ENCODE measurements at places on chromosomes 12 and 14.

DNA sequence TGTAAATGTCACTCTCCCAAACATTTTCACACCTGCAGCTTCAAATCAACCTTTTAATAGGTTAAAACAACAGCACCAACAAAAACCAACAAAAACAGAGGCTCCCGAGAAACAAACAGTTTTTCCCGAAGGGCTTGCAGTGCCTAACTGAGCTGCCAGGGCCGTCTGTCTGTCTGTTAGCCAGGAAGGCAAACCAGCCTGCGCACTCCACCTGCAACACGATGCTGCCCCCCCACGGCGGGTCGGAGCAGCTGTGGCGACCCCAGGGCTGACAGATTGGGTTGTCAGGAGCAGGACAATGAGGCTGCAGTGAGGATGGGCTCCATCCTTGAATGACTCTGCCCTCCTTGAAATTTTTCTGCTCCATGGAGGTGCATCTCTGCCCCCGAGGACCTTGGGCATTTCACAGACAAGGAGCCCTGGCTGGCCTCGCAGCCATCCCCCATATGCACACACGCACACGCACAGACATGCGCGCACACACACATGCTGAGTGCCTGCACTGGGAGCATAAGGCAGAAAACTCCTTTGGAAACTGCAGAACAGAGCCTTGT lies 2.6 kb downstream of the RTL1 start:
- peak; percentile 77 for DNase-seq

DNA sequence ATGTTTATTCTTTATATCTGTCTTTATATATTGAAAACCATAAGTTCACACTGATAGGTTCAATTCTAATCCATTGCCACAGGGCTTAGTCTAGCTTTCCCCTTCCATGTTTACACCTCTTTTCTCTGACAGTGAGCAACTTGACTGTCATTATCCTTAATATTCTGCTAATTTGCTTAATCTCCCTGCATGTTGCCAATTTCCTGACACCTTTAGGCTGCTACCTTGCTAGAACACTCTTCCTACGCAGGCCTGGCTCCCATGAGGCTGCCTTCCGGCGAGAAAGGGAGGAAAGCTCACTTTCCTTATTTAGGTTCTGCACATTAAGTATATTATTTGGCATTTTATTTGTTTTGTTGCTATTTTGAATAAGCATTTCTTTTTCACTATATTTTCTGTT lies 12.8 kb upstream of the FRS2 start:
- no peak for DNase-seq

DNA sequence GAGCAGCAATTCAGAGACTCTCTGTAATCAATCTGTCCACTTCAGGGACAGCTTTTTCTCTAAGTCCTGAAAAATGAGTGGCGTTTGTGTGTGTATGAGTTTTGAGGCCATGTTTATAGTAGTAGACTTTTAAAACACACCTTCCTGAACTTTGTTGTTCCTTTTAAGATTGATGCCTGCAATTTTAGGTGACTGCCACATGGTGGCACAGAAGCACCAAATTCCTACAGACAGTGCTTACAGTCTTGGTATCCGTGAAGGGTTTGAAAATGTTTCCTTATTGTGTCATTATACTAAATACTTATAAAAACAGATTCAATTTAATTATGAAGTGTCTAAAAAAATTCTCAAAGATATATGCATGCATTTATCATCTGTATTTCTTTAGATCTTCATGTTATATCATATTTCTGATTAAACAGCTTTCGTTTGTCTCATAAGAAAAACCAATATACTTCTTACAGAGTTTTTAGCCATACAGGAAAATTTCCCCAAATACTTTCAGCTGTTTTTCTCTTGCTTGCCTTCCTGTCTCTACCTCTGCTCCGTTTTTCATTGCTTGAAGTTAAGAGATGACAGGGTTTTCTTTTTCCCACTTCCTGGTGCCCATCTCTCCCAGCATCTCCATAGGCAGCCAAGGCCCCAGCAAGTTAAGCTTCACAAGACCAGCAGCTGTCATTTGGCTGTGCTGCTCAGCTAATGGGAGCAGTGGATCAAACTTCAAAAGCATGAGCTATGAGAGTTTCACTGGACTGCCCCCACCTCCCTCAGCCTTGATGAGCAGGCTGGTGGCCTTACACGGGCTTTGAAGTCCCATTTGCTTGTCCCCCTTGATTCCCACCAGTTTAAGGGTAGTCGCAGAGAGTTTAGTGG lies 259.6 kb downstream of the AKAP6 start:
- DNase-seq = peak; percentile 20

- DNase-seq = no peak
Measured at GRCh38 chr14:61331992-61332657, 10.7 kb downstream of the PRKCH start.

DNA sequence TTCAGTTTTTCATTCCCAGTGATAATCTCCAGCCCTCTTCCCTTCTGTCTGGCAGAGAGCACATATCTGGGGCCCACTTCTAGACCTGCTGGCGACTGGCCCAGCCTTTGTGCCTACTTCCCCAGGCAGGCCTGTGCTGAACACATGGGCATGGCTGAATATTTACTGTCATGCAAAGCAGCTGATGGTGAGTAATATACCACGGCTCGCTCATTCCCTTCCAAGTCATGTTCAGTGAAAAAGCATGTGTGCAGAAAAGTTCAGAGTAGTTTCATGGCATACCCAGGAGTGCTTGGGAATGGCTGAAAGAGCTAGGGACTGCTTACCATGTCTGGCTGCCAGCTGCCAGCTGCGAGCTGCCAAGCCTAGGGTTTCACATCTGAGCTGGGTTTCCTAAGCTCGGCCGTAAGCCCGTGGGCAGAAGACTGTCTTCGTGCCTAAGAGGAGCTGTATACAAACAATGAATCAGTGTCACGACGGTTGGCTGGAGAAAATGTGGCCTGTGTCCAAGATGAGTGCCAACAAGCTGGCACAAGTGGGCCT lies 179.9 kb upstream of the PELI2 start:
- DNase-seq = no peak

DNA sequence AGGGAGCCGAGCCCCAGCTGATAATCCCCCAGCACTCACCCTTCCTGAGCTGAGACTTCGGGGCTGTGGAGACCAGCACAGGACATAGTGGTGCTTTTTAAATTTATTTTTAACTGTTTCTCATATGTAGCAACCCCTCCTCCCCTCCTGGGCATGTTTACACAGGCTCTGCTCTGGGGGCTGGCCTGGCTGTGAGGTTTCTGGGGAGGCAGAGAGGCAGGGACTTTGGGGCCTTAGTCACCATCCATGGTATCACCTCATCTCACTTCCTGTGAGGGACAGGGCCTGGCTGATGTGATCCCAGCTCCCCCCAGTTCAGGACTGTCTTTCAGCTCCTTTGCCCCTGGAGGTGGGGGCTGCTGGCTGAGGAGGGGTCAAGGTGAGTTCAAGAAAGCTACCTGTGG lies 20.4 kb downstream of the VASH1 start:
- no peak for DNase-seq

DNA sequence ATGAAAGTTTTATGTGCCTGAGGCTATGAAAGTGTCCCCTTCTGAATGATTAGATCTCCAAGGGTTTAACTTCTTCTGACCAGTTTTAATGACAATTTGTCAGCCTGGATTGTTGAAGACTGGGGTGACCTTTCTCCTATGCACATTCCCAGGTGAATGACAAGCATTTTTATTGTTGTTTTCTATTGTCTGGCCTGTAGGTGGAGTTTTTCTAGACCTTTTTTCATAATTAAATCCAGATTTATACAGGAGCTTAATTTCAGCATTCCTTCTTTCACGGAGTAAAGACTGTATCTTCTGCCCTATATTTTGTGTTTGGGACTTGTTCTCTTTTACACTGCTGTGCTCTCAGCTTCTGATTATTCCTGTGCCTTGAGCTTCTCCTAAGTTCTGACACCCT lies 125.0 kb upstream of the FAR2 start:
- no peak for DNase-seq

- DNase-seq = peak; percentile 48
Measured at GRCh38 chr14:94936401-94936892, 166.5 kb upstream of the GSC start.

DNA sequence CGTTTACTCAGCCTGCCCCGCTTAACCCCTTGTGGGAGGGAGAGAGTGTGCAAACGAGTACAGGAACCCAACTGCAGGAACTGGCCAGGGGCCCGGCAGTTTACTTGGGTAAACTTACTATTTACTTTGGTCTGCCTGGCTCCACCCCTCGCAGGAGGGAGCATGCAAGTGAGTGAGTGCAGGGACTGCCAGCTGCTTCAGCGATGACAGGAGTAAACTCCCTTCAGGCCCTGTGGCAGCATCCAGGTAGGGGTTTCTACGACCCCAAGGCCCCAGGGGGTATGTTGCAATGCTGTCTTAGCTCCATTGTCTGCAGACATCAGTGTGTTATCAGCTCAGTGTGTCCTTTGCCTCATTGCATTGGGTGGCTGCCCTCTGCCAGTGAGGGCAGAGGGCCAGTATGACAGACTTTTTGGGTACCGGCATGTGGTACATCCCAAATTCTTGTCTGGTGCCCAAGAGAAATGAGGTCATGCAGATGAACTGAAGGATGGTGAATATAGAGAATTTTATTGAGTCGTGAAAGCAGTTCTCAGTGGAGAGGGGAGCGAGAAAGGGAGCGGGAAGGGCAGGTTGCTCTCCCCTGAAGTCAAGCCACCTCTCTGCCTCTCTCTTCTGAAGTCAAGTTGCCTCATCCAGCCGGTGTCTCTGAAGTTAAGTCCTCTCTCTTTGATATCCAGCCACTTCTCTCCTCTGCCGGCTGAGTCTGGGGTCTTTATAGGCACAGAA lies 181.8 kb downstream of the FUT8 start:
- peak; percentile 26 for DNase-seq

DNA sequence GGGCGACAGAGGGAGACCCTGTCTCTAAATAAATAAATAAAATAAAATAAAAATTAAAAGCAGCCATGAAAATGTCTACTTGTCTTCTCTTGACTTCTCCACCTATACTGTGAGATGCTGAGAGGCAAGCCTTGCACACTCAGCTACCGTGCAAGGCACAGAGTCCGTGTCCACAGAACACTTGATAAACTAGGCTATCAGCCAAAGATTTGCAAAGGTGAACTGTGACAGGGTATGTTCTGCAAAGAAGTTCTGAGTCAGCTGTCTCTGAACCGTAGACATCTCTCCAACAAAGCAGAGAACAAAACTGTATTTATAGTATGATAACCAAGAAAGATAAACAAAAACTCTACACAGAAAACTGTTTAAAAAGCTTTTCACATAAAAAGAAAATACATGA lies 35.5 kb downstream of the STXBP6 start:
- DNase-seq = no peak

DNA sequence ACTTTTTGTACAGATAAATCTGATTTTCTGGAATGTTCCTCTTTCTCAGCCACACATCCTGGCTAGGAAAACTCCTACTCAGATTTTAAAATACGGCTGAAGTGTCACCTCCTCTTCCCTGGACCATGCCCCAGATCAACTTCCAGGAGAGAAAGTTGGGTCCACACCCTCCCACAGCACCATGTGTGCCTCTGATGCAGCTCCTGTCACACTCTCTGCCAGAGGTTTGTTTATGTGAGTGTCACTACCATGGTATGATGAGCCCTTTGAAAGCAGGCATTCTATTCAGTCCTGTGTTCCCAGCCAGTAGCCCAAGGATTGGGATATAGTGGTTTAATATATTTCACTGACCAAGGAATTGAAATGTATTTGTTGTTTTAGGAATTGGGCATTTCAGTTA lies 287.2 kb upstream of the ATP2B1 start:
- no peak for DNase-seq

GRCh38 chr14:64849940-64850339 lies 29.8 kb downstream of the SPTB start:
- DNase-seq = no peak

DNA sequence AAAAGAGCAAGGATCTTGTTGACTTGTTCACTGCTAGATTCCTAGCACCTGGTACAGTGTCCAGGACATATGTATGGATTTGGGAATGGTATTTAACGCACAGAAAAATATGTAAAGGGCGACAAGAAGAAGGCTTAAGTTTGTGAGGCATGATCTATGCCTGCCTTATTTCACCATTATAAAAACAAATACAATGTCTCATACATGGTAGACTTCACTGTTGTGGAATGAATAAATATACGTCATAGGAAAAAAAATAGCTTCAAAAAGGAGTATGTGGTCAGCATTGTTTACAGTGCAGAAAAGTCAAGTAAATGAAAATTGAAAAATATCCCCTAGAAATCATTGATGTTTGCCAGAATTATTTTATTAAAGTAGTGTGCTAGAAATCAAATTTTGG lies 30.0 kb downstream of the HCFC2 start:
- DNase-seq = no peak

GRCh38 chr12:84043355-84043754 lies 869.2 kb downstream of the SLC6A15 start:
- DNase-seq = no peak

DNA sequence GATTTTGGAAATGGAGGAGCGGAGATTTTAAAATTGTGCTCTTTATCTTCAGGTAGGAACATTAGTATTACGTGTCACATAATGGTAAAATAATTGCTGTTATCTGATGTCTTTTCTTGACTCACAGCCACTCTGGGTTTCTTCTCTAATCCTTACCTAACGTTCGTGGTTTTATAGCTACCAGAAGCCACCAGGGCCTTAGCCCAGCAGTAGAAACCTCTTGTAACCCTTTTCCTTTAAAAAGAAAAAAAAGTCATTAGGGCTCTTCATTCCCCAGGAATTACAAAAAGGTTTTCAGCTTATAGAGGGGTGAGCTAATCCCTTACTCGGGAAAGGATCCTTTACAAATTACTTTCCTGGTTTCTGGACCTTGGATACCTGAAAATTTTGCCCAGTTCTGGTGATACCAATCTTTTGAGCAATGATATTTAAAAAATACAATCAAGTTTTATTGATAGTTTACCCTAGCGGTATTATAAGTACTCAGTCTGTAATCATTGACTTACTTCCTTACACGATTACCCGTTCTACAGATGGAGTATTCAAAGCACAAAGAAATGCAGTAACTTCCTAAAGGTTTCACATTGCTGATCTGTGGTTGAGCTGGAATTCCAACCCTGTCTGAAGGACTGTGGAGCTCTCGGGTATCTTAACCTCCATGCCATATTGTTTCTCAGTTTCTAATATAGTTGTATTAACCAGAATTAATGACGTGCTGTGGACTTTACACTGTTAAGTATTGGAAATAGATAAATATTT lies 1.6 kb downstream of the GABARAPL1 start:
- peak; percentile 53 for DNase-seq

DNA sequence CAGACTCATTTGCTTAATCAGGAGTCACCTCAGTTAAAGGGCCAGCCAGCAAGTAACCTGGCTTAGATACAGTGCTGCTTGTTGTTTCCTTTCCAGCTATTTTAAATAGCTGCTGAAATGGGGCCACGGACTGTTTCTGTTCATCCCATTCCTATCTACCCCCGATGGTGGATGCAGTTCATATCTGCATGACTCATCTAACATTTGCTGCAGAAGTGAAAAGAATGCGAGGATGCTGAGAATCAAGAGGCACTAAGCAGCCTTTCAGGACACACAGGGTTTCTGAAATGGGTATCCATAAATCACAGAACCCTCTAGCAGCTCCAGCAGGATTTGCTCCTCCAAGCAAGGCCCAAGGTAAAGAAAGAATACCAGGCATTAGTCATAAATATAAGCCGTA lies 60.2 kb upstream of the RTRAF start:
- DNase-seq = no peak

GRCh38 chr12:9365296-9365695 lies 157.1 kb upstream of the PZP start:
- DNase-seq = no peak

GRCh38 chr12:9333161-9333560 lies 125.0 kb upstream of the PZP start:
- DNase-seq = no peak
